ENCODE measurements at places on chromosomes 4 and X.
A peak's percentile ranks its signal among the peaks of the same experiment; 100 is the strongest.

DNA sequence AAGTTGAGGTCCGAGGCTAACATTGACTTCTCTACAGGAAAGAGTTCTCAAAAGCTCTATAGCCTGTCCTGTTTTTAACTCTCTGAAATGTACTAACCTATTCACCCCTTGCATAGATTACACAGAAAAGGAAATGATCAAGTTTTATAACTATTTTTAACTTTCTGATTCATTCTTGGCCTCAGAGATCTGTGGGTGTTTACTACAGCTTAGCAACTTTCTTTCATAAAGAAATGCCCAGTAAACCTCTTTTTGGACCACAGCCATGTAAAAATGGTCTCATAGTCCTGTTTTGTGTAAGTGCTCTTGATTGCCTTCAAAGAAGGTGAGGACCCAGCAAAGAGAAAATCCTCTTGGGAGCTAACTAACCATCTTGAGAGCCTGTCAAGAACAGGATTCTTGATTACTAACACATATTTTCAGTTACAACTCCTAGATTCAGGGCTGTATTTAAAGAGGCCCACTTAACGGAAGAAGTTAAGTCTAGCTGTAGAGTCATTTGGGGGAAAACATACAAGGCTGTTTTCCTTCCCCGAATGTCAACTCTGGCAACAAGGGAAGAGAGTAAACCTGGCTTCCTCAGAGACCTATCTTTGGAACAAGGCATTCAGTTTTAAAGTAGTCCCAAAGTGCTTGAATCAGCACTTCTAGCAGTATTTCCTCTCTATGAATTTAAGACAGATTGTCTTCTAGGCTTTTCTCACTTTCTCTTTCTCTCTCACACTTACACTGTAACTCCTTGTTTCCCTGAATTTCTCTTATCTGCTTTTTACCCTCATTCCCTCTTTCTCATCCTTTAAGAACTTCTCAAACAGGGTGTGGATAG, 78.2 kb downstream of the IL21 start:
- no peak for DNase-seq

GRCh38 chr4:165874791-165875371, 1.8 kb downstream of the TLL1 start:
- DNase-seq = peak; percentile 4

- no peak for DNase-seq
Observed at GRCh38 chr4:146371812-146372211, 149.9 kb downstream of the SLC10A7 start.

DNA sequence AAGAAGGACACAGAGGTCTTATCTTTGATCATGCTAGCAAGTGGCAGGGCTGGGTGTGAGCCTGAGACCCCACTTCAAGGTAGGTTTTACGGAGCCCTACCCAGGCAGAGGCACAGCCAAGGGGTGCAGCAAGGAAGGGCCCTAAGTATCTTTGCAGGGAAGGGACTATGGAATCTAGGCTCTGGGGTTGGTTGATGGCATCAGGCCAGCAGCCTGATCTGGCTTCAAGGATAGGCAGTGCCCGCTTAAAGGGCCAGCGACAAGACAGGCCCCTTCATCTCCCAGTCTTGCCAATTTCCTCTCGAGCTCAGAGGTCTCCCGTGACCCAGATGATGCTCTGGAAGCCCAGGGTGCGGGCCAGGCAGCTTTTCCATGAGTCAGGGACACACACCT, 5.8 kb downstream of the ABLIM2 start:
- no peak for DNase-seq

- DNase-seq = peak; percentile 28
Observed at GRCh38 chr4:4260185-4260751, 12.2 kb upstream of the TMEM128 start.

- peak; percentile 35 for DNase-seq
Observed at GRCh38 chrX:13520936-13521335, 48.5 kb upstream of the EGFL6 start.

- DNase-seq = no peak
Observed at GRCh38 chrX:63785708-63786040, 660 bp upstream of the ARHGEF9 start.

DNA sequence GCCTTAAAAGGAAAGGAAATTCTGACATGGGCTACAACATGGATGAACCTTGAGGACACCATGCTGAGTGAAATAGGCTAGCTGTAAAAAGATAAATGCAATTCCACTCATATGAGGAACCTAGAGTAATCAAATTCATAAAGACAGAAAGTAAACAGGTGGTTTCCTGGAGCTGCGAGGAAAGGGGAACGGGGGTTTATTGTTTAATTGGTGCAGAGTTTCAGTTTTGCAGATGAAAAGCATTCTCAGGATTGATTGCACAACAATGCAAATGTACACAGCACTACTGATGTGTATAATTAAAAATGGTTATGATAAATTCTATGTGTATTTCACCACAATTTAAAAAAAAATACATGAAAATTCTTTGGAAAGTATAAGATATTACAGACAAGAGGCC, 24.0 kb downstream of the PLRG1 start:
- DNase-seq = no peak

GRCh38 chr4:102139932-102140331, 205.3 kb downstream of the SLC39A8 start:
- DNase-seq = no peak

DNA sequence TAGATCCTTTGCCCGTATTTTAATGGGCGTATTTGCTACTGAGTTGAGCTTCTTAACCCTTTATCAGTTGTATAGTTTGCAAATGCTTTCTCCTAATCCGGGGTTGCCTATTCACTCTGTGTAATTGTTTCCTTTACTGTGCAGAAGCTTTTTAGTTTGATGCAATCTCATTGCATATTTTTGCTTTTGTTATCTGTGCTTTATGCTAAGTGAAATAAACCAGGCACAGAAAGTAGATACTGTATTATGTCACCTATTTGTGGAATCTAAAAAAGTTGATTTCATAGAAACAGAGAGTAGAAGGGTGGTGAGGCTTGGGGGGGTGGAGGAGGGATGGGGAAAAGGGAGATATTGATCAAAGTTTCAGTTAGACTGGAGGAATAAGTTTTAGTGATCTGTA, 17.7 kb downstream of the OGT start:
- peak; percentile 28 for DNase-seq

DNA sequence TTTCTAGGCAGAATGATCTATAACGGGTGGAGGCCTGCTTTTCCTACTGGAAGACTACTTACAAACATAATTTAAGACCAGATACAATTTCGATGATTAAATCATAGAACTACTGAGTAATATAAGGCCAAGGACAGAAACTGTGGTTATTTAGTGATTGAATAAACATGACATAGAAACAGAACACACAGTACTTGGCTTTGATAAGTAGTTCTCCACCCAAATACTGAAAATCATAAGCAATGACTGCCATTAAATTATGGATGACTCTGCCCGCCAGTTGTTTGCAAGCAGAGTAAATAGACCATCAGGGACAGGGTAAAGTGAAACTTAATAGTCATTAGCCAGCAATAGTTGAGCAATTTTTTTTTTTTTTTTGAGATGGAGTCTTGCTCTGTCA, 17.2 kb upstream of the SMIM14 start:
- DNase-seq = no peak

DNA sequence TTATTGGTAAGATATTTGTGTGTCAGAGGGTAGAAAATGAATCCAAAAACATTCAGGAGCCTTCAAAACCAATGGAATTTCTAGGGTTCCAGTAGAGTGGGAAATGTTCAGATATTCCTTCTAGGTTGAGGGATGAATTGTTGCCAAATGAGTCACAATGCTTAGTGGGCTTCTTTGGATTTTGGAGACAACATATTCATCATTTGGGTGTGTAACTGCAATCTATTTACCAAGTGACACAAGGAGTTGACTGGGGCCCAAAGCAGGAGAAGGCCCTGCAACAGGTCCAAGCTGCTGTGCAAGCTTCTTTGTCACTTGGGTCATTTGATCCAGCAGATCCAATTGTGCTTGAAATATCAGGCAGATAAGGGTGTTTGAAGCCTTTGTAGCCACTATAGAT, 551.5 kb upstream of the PITX2 start:
- DNase-seq = no peak

DNA sequence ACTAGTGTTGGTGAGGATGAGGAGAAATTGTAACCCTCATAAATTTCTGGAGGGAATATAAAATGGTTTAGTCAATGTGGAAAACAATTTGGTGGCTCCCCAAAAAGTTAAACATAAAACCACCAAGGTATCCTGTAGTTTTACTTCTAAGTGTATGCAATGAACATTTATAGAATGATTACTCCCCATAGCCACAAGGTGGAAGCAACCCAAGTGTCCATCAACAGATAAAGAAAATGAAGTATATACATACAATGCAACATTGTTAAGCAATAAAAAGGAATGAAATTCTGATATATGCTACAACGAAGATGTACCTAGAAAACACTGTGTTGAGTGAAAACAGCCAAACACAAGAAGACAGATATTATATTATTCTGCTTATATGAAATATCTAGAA, 569.1 kb upstream of the GRID2 start:
- no peak for DNase-seq
